ENCODE measurements at places on chromosomes 5 and 9.

GRCh38 chr9:32886021-32886420, 102.7 kb downstream of the TMEM215 start:
- DNase-seq, result no peak

GRCh38 chr9:118148990-118149389, 444.8 kb downstream of the TLR4 start:
- no peak for DNase-seq

DNA sequence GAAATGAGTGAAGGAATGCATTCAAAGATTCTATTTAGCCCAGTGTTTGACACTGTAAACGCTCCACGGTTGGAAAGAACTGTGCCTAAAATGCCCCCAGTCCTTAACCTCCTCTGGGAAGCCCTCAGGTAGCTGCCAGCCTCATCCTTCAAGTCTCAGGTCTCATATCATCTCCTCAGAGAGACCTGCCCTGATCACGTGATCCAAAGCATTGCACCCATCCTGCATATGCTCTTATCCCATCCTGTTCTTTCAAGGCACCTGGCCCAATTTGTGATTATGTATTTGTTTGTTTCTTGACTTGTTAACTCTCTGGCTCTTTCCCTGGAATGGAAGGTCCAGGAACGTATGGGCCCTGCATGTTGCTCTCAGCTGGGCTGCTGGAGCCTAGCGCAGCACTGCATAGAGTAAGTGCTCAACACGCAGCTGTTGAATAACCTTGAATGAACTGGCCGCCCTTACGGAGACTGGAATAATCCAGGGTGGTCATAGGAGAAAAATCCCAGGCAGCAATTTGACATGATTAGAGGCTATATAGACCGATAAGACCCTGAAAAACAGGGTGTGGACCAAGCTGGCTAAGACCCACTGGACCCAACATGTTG, 8.7 kb downstream of the C1QTNF2 start:
- no peak for DNase-seq

GRCh38 chr5:88322785-88323184, 54.1 kb upstream of the TMEM161B start:
- no peak for DNase-seq

- no peak for DNase-seq
These were observed 424.6 kb downstream of the GADD45G start for GRCh38 chr9:90029386-90029785.
